Effector CD4-positive, alpha-beta T cell (primary cell): ENCODE measurements at places on chromosomes 7 and 10.

DNA sequence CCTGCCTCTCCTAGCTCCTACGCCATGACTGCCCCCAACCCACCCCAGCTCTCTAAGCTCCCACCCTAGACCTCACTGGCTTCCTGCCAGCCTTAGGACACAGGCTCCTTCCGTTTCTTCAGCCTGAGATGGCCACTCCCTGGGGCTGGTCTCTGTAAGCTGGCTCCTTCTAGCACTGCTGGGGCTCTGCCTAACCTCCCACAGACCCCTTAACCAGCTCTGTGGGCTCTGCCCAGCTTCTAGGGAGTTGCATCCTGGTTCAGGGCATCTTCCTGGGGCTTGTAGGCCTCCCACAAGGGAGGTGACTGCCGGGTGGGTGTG, 478.6 kb upstream of the KLF6 start:
- no peak for DNase-seq

DNA sequence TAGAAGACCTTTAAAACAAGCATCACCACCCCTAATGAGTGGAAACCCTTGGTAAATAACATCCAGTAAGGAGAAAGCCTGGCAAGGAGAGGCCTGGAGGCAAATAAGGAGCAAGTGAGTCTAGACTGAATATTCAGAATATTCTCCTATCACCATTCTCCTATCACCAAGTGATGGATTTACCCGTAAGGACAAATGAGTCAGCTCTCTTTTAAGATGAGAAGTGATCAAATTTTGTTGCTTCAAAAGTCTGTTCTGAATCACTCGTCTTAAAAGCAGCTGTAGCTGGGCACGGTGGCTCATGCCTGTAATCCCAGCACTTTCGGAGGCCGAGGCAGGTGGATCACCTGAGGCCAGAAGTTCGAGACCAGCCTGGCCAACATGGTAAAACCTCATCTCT, 28.4 kb downstream of the KIAA1549 start:
- no peak for DNase-seq

- DNase-seq = no peak
Observed at GRCh38 chr7:40623863-40624262, 489.1 kb downstream of the SUGCT start.

DNA sequence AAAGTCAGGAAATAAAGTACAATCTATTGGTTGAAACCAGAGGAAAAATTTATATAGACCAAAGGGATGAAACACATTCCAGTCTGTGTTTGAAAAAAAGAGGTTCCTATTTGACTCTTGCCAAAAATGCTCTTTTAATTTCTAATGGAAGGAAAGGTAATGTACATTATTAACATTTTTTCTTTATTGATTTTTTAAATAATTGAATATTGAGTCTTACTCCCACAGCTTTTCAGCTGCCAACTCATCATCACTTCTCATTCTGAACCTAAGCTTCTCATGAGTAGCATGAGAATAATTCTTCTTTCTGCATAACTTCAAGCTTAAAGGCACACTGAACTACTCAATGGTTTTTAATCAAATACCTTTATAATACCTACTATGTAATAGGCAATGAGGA, 49.8 kb upstream of the FHIP2A start:
- DNase-seq = no peak

DNA sequence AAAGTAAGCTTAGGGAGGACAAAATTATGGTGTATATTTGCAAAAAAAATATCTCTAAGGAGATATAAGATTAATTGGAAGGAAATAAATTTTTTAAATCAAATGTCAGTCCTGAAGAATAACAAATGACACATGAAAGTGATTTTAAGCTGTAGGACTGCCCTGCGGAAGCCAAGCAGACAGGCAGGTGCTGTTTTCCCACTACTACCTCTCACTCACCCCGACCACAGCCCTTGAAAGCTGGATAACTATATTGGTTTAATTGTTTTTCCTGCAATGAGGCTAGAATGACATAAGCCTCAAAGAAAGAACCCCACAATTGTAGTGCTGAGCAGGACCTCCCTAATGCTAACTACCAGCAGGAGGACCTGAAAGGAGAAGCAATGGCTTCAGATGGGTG, 68.6 kb upstream of the VIPR2 start:
- no peak for DNase-seq

- no peak for DNase-seq
Observed at GRCh38 chr7:29445736-29446135, 117.9 kb upstream of the PRR15 start.

DNA sequence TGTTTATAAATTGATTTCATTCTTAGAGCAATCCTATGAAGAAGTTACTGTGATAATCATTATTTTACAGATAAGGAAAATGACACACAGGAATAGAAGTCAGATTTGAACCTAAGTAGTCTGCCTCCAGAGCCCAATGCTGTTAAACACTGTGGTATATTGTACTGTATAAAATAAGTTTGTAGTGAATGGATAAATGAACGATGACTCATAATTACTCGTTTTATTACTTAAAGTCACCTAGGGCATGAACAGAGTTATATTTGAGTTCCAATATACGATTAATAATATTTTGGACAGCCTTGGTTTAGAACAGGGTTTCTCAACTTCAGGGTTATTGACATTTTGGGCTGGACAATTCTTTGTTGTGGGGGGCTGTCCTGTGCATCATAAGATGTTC, 7.8 kb upstream of the BTRC start:
- DNase-seq = no peak

DNA sequence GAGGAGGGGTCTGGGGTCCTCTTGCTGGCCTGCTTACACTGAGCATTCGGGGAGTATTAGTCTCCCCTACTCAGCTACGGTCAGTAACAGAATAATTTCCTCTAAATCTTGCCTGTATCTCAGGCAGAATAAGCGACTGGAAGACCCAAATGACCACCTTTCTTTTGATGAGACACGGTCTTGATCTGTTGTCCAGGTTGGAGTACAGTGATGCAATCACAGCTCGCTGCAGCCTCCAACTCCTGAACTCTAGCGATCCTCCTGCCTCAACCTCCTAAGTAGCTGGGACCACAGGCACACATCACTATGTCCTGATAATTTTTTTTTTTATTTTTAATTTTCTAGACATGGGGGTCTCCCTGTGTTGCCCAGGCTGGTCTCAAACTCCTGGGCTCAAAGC, 17.2 kb downstream of the CCL24 start:
- DNase-seq = no peak

DNA sequence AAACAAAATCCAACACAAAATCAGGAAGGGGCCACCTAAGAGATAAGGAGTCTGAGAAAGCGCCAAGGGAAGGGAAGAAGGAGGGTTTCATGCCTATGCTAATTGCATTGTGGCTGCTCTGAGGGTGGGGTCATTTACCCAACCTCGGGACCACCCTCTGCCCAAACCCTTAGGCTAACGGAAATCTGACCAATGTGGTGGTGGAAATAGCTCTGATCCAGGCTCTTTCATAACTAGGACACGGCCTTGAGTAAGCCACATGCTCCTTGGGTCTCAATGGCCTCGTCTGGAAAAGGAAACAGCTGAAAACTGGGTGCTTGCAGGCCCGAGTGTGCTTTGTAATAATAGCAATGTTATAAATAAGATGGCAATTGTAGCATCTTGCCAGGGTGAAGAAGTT, 14.9 kb upstream of the SRGN start:
- DNase-seq = no peak

GRCh38 chr7:100683659-100684533, 10.2 kb downstream of the GIGYF1 start:
- no peak for DNase-seq

GRCh38 chr10:5502061-5502521, 2.7 kb upstream of the CALML5 start:
- no peak for DNase-seq

- no peak for DNase-seq
Observed at GRCh38 chr10:21100871-21101514, 203.9 kb upstream of the NEBL start.

GRCh38 chr10:6002809-6003510, 25.6 kb upstream of the IL15RA start:
- no peak for DNase-seq

- no peak for DNase-seq
Observed at GRCh38 chr7:20796500-20796899, 9.8 kb upstream of the SP8 start.

- DNase-seq = no peak
Observed at GRCh38 chr7:12594122-12594897, 23.8 kb downstream of the SCIN start.

- no peak for DNase-seq
Observed at GRCh38 chr7:106534271-106534846, 126.6 kb downstream of the CCDC71L start.

DNA sequence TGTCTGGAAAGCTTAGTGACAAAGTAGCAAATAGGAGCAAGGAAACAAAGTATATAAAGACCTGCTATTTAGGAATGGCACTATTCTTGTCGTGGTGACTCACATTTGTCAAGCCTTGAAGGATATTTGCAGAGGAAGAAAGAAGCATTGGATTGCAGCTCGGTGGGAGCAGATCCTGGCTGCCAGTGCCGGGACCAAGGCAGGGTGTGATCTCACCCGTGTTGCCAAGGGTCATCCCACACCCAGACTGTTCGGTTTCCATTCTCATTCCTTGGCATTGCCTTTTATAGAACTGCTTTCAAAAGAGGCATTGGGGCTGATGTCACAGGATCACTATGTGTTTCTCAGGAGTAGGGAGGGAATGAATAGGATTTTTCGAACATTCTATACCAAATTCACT, 176.2 kb downstream of the GALNT17 start:
- DNase-seq = no peak

GRCh38 chr7:34177476-34177875, 272.1 kb downstream of the BMPER start:
- no peak for DNase-seq

DNA sequence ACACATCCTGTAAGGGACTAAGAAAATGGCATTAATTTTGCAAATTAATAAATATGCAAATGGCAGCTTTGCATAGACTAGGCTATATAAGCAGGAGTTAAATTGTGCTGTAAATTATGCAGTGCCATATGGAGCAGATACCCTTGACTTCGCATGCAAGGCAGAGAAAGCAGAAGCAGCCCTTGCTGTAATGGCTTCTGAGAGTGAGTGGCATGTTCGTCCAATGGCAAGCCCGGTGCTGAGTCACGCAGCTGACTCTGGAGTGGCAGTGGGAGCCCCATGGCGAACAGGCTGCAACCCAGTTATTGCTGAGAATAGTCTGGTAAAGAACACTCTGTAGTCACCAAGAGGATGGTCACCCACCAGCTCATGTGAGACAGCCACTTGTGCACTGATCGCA, 1186.5 kb downstream of the TYW1 start:
- no peak for DNase-seq

DNA sequence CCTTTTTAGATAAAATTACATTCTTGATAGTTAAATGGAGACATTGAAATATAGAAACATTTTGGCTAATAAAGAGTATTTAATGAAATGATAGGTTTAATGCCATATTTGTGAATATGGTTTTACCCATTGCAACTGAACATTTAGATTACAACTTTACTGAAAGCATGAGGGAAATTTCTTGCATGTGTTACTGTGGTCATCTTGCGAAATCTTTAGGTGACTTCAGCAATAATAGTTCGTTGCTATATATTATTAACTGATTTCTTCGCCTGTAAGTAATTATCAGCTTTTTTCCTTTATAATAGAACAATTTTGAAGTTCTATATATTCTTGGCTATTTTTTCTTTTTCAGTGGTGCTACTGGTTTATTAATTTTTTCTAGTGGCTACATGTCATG, 83.2 kb downstream of the MLLT10 start:
- DNase-seq = no peak

DNA sequence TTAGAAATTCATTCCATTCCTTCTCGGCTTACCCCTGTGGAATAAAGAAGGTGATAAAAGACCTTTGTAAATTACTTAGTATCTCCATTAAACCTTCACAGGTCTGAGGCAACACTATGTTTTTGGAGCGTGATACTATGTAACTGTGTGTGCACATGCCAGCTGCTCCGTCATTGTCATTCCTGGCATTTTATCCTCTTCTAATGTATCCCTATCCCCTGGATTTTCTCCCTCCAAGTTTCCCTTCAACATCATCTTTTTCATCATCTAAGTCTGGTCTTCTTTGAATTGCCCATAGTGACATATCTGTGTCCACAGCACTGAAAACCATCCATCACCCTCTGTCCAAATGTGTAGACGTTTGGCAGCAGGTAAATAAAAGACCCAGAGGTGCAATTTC, 125.7 kb downstream of the TEX36 start:
- DNase-seq = no peak

DNA sequence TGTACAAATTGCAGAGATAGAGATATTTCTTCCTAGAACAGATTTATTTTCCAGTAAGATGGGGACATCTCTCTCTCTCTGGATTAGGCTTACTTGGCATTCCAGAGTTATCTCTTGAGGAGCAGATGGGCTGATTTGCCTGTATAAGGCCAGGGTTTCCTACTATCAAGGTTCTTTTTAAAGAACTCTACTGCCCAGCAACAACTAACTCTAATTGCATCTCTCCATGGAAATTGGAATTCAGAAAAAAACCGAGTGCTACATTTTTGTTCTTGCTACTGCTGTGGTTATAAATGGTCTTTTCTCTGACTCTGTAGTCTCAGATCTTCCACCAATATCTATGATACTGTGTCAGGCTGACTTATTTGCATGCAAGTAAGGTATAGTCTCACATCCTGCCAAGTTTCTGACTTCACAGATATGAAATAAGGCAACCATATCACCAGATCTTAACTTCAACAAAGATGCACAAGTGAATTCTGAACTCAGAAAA, 161.1 kb downstream of the CRPPA start:
- no peak for DNase-seq

DNA sequence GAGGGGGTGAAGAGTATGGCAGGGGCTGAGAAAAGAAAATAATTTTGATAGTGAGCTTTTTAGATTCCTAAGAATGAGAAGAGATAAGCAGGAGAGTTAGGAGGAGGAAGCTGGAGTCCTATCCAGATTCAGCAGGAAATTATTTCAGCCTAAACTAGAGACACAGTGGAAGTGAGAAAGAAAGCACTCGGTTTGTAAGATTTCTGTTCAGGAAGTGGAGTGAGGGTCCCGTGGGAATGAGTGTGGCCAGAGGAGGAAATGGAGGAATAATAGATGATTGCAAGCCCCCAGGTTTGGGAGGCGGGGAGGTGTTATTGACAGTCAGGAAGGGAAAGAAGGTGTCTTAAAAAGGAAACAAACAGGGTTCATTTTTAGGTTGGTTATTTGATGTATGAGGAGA, 84.8 kb upstream of the NRP1 start:
- no peak for DNase-seq

DNA sequence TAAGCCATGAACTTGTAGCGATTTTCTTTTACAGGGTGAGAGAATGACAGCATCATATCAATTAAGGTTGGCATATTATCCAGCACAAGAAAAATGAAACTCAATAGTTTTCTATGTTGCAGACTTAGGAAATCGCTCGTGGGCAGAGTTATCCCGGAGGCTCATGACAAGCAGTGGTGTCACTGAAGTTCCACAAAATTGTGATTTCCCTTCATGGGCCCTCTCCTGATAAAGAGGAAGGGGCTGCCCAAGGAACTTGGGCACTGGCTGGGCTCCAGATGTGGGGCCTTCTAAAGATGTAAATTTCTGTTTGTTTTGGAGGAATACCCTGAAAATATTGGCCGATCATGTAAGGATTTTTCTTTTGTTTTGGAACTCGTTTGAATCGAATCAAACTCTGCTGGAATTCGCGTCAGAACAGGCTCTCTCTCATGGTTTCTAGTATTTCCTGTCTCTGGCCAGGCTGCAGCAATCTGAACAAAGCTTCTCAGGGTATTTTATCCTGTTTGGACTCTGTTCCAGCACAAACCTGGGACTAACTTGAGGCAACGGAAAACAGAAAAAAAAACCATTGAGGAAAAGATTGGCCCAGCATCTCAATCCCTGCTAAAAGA, 340.6 kb upstream of the NRP1 start:
- no peak for DNase-seq
